ENCODE measurements at places on chromosomes 5 and 9.

GRCh38 chr5:159825551-159826051 is 90.7 kb upstream of the ADRA1B start:
- DNase-seq = no peak

DNA sequence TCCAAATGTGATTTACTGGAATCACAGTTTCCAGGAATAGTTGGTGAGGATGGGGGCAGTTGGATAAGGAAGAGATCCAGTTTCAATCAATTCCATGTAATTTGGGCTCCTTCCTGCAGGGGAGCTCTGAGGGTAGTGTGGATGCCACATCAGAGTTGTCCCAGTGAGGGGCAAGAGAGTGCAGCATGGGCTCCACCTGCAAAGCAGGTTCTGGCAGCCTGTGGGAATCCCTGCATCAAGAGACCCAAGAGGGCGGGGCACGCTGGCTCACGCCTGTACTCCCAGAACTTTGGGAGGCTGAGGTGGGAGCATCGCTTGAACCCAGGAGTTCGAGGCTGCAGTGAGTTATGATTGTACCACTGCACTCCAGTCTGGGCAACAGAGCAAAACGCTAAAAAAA is 188.5 kb downstream of the CACNA1B start:
- DNase-seq = no peak

GRCh38 chr5:104628911-104629310 is 1066.3 kb upstream of the NUDT12 start:
- DNase-seq = no peak

GRCh38 chr9:130414081-130414731 is 30.6 kb upstream of the ASS1 start:
- no peak for DNase-seq
